T-cell (primary cell): ENCODE measurements at places on chromosomes 16 and 17.

- peak; percentile 25 for DNase-seq
These were observed 23.6 kb upstream of the ABR start for GRCh38 chr17:1203111-1203966.

DNA sequence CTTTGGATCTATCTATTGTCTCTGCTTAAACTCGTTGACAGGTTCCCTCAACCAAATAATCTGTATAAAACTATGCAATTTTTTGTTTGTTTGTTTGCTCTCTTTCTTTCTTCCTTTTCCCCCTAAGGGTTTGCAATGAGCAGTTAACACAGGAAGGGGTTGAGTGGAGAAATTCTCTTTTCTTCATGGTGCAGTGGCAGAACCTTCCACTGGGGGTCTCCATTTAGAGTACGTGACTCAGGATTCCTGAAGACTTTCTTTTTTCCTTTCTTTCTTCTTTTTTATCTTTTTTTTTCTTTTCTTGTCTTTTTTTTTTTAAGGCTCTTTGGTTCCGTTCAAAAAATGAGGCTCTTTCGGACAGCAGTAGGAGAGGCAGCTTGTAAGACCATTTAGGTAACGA lies 19.5 kb upstream of the RBFOX1 start:
- no peak for DNase-seq

DNA sequence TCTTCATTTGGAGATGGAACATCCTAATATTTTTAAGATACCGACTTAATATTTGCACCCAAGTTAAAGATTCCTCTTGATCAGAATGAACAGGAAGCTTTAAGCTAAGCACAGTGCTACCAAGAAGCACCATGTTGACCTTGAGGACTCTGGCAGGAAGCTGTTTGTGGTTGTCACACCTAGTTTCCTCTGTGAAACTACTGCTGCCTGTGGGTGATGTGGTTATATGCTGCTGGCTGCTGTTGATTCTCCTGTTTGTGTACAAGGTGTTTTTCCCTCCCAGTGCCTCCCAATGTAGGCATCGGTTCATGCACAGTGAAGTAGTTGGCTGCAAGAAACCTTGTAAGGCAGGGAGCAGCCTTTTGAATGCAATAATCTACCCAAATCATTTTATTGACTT lies 23.4 kb downstream of the RBL2 start:
- peak; percentile 74 for DNase-seq

DNA sequence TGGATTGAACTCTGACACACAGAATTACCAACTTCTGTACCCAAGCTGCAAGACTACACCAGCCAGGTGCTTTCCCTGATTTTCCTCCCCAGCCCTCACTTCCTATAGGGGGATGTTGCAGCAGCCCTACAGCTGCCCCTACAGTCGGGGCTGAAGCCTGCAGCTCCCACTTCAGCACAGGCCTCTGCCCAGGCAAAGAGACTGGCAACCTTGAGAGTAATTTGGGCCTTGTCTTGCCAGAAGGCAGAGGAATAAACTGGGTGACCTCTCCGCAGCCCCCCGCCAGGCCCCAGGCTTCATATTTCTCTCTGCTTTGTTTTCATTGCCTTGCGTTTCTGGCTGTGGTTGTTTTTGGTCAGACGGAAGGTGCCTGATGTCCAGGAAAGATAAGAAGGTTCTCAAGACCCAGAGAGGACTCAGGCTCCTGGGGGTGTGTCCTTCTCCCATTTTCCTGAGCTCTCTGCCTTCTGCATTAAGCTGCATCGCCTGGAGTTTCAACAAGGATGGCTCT lies 32.0 kb downstream of the SLC6A4 start:
- no peak for DNase-seq

GRCh38 chr17:41810659-41811548 lies 845 bp downstream of the P3H4 start:
- DNase-seq = no peak

DNA sequence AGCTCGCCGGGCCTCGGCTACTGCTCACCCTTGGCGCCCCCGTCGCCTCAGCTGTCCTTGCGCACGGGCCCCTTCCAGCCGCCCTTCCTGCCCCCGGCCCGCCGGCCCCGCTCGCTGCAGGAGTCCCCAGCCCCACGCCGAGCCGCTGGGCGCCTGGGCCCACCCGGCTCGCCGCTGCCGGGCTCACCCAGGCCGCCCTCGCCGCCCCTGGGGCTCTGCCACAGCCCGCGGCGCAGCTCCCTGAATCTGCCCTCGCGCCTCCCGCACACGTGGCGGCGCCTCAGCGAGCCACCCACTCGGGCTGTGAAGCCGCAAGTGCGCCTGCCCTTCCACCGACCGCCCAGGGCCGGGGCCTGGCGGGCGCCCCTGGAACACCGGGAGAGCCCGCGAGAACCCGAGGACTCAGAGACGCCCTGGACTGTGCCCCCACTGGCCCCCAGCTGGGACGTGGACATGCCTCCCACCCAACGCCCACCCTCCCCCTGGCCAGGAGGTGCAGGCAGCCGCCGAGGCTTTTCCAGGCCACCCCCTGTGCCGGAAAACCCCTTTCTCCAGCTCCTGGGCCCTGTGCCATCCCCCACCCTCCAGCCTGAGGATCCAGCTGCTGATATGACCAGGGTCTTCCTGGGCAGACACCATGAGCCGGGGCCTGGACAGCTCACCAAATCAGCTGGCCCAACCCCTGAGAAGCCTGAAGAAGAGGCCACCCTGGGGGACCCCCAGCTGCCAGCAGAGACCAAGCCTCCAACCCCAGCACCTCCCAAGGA lies 12.8 kb downstream of the MYO15A start:
- no peak for DNase-seq
